Right ventricle myocardium superior (tissue), 1 donor: ENCODE measurements at places on chromosomes 2 and 18.
A peak's percentile ranks its signal among the peaks of the same experiment; 100 is the strongest.

DNA sequence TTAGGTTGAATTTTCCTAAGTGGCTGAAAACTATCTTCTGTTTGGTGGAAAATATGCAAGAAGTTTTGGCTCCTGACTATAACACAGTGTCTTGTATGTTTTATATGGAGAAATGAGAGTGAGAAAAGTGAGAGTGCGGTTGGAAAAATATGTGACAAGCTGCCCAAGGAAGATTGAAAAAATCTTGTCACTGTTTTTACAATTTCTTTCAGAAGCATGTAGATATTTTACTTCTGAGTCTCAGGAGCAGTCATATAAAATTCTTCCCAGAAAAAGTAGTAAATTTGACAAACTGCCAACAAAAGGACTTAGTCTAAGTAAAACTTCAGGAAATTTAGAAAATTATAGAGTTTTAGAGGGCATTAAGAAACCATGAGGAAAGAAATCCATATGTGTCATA lies 19.4 kb upstream of the RMND5A start:
- no peak for DNase-seq

DNA sequence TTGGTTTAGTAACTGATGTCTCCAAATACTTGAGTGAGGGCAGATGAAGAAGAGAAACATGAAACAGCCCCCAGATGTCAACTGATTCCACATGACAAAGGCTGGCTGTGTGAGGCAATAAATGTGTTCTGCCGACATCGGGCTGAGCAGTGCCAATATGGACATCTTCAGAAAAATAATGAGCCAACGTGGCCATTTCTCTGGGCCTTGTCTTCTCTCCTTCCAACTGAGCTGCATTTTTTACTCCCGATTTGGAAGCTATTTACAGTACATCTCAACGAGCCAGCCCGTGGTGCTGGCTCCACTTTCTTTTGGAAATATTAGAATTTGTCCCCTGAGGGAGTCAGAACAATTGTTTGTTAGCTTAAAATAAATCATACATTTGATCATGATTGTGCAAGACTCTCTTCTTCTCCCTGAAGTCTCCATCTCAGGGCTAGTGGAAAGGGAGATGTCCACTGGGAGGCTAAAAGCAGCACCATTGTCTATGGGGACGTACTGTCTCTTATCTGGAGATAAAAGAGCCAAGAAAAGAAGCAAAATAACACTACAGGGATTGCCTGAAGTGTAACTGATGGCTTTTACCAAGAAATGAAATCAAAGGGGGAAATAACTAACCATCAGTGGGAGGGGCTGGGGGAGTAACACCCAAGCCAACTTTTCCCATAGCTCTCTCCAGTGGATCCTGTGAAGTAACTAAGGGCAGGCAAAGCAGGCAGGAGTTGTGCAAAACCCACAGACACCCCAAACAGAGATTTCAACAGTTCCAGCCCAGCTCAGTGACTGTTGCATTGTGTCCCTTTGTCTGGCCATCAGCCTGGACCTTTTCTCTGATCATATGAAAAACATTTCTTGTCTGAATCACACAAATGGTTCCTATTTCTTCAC lies 114.8 kb downstream of the RDH14 start:
- DNase-seq = peak; percentile 42

- DNase-seq = no peak
Measured at GRCh38 chr2:128590309-128591021, 271.8 kb upstream of the HS6ST1 start.

GRCh38 chr2:202072226-202072625 lies 829 bp upstream of the KIAA2012 start:
- no peak for DNase-seq

- DNase-seq = no peak
Measured at GRCh38 chr2:39203382-39203781, 40.4 kb downstream of the CDKL4 start.

DNA sequence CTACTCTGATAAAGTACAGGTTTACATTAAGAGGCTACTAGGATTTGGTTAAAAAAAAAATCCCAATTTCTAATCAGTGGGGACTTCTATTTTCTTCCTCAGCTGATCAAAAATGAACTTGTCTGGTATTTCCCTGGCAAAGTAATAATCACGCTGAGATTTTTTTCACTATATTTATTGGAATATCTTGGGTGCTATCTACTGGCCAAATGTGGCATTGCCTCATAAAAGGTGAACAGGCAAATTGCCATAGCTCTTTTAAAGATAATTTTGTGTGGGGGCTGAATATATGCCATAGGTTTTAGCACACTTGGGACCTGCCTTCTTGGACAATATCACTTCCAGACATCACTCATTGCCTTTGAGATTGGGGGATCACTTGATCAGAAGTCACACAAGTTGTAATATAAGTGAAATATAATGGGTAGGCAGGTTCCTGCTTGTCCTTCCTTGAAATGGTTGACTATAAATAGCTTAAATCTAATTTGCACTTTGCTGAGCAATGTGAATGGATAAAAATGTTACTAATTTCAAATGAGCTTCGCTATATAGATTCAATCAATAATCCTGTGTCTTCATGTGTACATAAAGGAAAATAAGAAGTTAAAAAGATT lies 7.0 kb upstream of the NXPH2 start:
- no peak for DNase-seq

- no peak for DNase-seq
Measured at GRCh38 chr2:241110607-241111439, 8.7 kb upstream of the MTERF4 start.

- DNase-seq = no peak
Measured at GRCh38 chr18:36476433-36476832, 178.9 kb downstream of the FHOD3 start.

DNA sequence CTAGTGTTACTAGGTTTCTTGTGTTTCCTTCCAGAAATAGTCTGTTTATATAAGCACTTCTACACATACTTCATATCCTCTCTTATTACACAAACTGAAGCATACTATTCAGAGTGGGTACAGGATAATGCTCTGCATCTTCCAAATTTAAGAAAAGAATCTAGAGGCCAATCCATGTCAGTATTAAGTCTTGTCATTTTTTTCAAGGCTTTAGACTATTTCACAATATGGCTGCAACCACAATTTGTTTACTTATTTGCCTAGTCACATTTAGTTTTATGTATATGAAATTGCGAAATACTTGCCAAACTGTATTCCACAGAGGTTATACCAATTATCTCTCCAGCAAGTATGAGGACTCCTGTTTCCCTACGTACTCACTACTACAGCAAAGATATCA lies 27.9 kb downstream of the IWS1 start:
- DNase-seq = no peak

GRCh38 chr2:43293744-43294695 lies 67.6 kb upstream of the ZFP36L2 start:
- no peak for DNase-seq

- no peak for DNase-seq
Measured at GRCh38 chr2:44850016-44850415, 91.5 kb upstream of the SIX3 start.

GRCh38 chr2:38185012-38185491 lies 109.1 kb upstream of the CYP1B1 start:
- no peak for DNase-seq

- peak; percentile 43 for DNase-seq
Measured at GRCh38 chr2:239500574-239501550, 100.0 kb upstream of the HDAC4 start.

- peak; percentile 70 for DNase-seq
Measured at GRCh38 chr2:85353876-85354285, 447 bp downstream of the RETSAT start.

DNA sequence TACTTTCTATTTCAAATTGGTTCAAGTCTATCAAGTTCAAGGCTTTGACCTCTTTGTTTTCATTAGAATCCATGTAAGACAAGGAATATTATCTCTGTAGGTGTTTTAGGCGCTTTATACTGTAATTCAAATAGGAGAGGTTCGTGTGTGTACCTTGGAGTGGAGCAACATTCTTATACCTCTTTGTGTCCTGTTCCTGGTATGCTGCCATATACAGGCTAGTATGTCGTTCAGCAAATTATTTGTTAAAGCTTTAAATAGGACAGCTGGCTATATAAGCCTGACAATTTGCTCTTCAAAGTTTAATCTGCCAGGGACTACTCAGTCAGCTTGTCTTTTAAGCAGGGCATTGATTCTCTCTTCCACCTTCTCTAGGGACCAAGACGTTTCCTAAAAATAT lies 31.1 kb upstream of the SPAG16 start:
- DNase-seq = no peak

- DNase-seq = no peak
Measured at GRCh38 chr18:3368193-3368592, 81.8 kb upstream of the TGIF1 start.

- no peak for DNase-seq
Measured at GRCh38 chr2:160703648-160704585, 210.3 kb upstream of the RBMS1 start.

DNA sequence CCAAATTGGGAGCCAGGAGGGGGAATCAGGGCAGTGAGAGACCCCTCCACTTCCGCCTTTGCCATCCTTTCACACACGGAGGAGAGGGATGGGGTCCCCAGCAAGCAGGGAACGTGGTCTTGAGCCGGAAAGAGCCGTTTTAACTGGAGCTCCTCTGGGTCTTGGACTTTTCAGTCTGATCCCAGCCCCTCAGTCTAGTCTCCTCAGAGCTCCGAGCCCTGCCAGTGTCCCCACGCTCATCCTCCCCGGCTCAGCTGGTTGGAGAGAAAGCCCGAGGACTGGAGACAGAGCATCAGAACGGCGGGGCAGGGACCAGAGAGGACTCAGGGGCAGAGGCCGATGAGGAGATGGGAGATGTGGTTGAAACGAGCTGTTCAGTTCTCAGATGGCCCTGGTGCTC lies 26.1 kb upstream of the OTOF start:
- no peak for DNase-seq

DNA sequence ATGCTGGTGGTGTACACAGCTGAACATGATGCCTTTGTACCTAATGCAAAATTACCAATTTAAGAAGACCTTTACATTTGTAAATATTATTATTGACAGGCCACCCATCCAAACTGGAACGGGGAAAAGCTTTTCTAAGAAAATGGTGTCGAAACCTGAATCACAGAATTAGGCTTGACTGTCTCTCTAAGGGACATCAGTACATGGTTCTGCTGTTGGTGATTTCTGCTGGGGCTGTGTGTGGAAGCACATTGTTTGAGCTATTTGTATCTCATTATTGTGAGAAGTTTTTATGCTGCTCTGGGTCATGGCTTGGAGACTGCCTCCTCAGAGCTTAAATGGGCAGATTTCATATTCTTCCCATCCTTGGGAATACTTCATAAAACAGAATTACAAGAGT lies 420.9 kb upstream of the POU3F3 start:
- no peak for DNase-seq

- no peak for DNase-seq
Measured at GRCh38 chr2:23803264-23803964, 123.5 kb downstream of the ATAD2B start.

- DNase-seq = no peak
Measured at GRCh38 chr2:24509425-24509824, 18.4 kb downstream of the NCOA1 start.

GRCh38 chr2:85976106-85976920 lies 87.5 kb upstream of the ST3GAL5 start:
- peak; percentile 61 for DNase-seq

DNA sequence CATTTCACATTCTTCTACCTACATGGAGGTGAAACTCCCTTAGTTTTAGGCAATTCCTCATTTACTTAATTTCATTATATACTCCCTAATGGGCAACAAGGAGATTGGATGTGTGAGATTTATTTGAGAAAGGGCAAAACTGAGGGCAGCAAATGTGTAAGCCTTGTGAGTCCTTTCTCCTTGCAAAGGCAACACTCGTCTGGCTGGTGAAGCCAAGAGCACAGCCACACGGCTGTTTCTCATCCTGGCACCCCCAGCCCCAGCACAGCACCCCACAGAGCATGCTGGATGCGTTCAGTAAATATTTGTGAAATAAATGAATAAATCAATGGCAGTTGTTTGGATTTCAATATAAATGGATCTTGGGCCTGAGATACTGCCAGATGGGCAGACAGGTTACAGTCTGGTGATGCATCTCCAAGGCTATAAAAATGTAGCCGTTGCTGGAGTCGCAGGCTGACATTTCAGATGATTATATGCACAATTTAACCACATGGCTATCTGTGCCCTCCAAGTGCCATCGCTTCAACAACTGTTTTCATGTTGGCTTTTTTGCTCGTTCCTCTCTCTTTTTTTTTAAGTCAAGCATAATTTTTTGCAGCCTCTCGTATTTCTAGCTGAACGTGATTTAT lies 154.1 kb upstream of the REV1 start:
- DNase-seq = no peak

DNA sequence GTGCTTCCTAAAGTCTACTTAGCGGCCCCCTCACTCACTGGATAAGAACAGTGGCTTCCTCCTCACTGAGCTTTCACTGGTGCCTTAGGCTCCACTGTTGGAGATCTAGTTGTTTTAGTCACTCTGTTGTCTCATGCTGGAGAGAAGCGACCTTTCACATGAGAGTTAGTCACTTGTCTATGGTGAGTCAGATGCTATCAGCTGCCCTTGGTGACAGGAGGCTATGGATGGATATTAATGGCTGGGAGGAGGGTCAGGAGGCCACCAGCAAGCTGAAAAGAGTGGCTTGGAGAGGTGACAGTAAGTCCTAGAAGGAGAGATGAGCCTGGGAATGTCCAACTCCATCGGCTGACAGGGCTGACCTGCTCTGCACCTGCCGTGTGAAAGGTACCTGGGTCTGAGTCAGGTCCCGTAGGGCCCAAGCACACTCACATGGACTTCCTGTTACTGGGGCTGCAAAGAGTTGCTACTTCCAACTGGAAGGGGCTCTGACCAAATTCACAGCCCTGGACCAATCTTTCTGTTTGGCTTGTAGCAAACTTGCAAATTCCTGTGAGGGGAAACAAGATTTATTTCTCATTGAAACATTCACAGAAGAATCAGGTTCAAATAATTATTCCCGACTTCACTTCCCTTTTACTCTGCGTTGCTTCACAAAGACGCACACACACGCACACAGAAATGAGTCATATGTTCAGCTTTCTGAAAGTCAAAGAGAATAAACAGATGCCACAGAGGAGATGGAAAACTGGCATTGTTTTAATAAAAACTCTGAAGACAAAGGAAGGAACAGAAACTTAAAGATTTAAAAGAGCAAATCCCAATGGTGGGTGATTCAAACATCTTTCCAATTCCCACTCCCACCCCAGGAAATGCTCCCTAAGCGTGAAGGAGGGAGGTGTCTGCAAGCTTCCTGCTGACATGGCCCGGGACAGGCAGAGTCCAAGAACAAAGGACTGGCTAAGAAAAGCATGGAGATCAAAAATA lies 203.5 kb upstream of the TWIST2 start:
- DNase-seq = no peak

GRCh38 chr2:226892729-226893128 lies 56.9 kb downstream of the RHBDD1 start:
- no peak for DNase-seq
